ENCODE measurements at places on chromosomes 13 and 19. TPM values are rescaled to one million over a fixed set of nuclear protein-coding genes. Genes with fewer than 3 reads are reported as not detected.

The ELSPBP1 gene
- not detected for total RNA-seq

The EHD2 gene
- total RNA-seq: not detected

The PALM3 gene
- total RNA-seq: not detected

The CADM4 gene
- not detected for total RNA-seq

The CCDC122 gene
- 21.6 TPM for total RNA-seq

The PRTN3 gene
- total RNA-seq: not detected

The PABPC3 gene
- 0.39 TPM for total RNA-seq

The ANGPTL8 gene
- total RNA-seq: 1.0 TPM
